ENCODE measurements at places on chromosomes 11 and 22.

DNA sequence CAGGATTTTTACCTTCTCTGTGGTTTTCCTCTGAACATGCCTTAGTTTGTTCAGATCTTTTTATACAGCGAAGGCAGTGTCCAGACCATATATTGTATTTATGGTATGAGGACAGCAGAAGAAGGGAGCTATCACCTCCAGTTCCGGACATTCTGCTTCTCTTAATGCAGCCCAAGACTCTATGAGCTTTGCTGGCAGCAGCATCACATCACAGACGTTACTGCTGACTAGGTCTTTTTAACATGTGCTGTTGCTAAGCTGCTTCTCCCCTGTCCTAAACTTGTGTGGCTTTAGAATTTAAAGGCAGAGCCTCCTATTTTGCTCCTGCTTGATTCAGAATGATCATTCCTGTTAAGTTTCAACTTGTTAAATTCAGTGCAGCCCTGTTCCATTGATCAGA is 13.4 kb downstream of the MICAL2 start:
- DNase-seq, result no peak

- DNase-seq, result no peak
Observed at GRCh38 chr11:127994736-127995135, 592.6 kb downstream of the ETS1 start.

- DNase-seq, result no peak
Observed at GRCh38 chr11:64076758-64077157, 41.0 kb downstream of the FLRT1 start.

DNA sequence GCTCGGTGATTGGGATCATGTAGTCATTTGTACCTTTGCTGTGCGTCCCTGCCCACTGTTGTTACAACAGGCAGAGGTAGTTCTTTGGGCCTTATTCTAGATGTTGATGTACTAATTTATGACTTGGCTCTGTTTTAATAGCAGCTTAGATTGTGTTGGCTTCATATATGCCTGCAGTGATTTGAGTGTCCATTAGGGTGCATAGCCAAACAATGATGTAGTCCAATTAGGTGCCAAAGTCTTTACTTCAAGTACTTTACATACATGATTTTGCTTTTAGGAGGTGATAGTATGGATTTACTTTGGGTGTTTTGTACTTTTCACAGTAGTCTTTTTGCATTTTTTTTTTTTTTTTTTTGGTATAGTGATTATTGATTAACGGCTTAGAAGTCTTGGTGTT is 46.4 kb downstream of the PPP6R3 start:
- DNase-seq, result peak; percentile 45

GRCh38 chr11:45655012-45655283 is 10.5 kb downstream of the CHST1 start:
- DNase-seq, result no peak

DNA sequence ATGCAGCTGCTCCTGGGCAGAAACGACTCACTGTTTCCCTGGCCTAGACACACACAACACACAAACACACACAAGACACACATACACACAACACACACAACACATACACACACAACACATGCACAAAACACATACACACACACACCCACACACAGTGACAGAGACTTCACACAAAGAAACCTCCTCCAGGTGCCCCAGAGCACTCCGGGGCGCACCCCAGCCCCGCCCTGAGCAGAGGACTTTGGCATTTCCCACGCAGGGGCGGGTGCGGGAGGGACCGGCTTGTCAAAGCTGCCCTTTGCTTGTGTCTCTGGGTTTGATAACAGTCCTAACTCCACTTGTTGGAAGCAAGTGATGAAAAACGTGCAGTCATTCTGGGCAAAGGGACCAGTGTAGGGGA is 6.5 kb downstream of the APOBEC3A start:
- DNase-seq, result no peak

GRCh38 chr11:44177905-44178304 is 82.4 kb downstream of the EXT2 start:
- no peak for DNase-seq

DNA sequence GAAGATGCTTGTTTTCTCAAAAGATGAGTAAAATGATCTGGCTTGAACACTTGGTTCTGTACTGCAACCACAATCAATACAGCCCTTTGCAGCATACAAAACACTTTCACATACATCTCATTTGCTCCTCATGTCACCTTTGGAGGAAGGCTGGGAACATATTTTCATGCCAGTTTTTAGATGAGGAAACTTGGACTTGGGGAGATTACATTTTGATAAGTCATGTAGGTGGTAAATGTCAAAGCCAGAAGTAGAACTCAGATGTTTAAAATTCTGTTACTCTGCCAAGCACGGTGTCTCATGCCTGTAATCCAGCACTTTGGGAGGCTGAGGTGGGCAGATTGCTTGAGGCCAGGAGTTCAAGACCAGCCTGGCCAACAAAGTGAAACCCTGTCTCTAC is 121.8 kb downstream of the MICAL2 start:
- DNase-seq, result no peak

GRCh38 chr11:93209466-93209865 is 11.7 kb upstream of the SLC36A4 start:
- DNase-seq, result no peak

GRCh38 chr11:86275493-86276370 is 26.3 kb upstream of the HIKESHI start:
- no peak for DNase-seq

GRCh38 chr11:121237686-121238658 is 54.6 kb upstream of the SC5D start:
- no peak for DNase-seq

- DNase-seq, result no peak
Observed at GRCh38 chr11:118201966-118202365, 22.8 kb downstream of the JAML start.

DNA sequence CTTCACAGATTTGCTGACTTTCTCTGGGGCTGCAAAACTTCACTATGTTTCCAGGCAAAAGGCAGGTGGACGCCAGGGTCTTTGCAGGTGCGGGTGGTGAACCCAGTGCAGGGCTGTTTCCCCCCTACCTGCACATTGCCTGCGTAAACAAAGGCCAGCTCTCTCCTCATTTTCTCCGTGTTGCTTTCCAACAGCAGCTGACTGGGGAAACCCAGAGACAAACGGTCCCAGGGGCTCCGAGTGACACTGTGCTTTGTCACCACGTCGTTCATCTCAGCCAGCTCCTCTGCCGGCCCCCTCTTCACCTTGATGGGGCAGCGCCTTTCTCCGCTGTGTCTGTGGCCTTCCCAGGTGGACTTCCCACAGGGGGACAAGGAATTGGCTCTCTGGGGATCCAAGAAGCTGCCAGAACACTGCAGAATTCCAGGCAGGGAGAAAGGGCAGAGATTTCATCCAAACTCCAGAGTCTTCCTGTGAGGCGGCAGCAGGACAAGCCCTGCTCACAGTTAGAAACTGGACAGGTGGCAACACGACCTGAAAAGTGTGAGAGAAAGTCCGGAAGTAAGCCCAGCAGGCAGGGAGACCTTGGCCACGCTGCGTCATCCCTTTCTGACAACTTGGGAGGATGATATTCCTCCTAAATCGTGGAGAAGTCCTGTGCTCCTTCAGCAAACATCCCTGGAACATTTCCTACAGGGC is 1493.7 kb downstream of the TBC1D22A start:
- DNase-seq, result no peak

DNA sequence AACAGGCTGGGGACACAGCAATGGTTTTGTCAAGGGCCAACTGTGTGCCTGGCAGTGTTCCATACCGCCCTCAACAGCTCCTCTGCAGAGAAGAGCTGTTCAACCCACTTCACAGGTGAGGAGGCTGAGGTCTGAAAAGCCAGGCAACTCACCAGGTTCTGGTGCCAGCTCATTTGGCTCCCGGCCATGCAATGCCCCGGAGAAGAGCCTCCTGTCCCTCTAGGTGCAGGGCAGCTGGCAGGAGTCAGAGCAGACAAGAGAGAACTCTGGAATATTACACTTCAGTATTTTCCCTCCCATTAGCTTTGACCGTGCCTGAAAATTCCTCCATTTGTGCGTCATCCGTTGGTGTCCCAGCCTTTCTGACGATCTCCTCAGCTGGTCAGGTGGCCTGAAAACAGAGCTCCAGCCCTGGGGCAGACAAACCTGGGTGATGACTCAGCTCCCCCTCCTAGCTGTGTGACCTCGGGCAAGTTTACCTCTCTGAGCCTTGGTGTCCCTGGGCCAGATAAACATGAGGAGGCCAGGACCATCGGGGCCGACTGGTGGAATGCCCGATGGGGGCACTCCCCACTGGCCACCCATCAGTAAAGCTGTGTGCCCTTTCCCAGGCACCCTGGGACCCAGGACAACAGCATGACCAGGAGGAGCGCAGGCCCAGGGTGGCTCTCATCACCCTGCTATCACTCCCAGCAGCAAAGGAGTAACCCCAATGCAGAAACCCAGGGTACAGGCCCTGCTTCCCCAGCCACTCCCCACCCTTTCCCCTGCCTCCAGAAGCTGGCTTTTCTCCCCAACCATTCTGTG is 9.6 kb upstream of the C1QTNF6 start:
- DNase-seq, result no peak

DNA sequence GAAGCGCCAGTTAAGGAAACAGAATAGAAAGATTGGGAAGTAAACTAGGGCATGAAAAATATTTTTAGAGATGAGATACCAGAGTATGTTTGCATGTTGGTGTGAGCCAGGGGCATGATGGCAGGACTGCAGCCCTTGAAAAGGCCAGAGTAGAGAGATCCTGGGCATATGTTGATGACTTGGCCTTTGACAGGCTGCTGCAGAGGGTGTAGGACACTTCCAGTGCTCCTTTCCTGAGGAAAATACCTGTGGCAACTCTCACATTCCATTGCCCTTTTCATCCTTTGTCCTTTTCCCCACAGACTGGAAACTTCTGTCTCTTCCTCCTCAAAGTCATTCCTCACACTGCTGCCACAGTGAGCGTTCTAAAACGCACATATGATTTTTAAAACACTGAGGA is 150.7 kb upstream of the CCDC90B start:
- no peak for DNase-seq

DNA sequence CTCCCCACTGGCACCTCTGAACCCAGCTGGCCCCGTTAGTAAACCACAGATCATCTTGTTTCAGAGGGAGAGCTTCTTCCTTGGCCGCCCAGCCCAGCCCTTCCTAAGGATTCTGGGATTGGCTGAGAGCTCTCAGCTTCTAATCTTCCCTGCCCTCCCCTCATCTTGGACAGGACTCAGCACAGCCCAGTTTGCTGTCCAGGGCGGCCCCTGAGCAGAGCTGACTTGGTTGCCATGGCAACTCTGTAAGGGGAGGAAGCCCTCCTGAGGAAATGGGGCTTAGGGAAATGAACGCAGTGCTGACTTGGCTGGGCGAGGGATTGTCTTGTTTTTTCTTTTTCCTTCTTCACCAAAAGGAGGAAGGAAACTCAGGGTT is 4.6 kb downstream of the APOL4 start:
- DNase-seq, result no peak

DNA sequence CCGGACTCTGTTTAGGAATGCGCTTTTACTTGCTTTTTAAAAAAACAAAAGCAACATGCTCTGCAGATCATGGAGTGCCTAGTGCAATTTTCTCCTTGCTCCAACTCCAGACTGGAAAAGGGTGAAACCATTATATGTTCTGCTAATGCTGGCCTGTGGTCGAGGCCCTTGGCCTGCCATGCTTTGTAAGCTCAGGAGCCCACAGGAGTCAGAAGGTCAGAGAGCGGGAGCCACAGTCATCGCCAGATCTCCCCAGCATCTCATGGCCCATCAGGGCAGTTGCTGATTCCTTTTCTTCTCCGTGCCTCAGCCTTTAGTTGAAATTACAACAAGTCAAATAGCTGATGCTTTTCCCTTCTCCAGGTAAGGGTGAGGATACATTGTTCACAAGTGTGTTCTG is 80.3 kb downstream of the DDIAS start:
- DNase-seq, result no peak

DNA sequence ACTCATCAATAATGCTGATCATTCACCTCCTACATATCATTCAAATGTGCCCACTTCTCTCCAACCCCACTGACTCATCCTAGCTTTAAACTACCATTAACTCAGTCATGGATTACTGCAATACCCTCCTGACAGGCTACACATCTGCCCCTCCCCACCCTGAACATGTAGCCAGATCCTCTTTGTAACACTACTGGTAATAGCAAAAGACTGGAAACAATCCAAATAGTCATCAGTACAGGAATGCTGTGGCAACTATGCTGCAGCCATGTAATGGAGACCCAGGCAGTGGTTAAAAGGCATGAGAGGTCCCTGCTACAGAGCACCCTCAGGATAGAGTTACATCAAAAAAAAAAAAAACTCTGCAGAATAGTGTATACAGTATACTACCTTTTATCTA is 16.6 kb downstream of the SLC43A3 start:
- DNase-seq, result no peak

DNA sequence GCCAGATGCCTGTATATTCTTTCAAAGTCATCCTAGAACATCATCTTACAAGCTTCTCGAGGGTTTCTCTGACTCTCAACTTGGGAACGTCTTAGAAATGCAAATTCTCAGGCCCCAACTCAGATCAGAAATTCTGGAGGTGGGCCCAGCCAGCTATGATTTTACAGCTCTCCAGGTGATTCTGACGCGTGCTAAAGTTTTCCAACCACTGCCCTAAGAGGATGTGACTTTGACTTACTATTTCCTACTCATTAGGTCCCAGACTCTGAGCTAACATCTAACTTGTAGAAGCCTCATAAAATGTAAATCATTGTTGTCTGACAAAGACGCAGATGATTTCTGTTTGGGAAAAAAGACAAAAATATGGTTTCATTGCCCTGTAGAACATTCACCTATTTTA is 61.1 kb downstream of the IRAG1 start:
- DNase-seq, result no peak

- DNase-seq, result no peak
Observed at GRCh38 chr11:17724020-17724908, 4.9 kb downstream of the MYOD1 start.

- peak; percentile 21 for DNase-seq
Observed at GRCh38 chr11:77467233-77467632, 6.7 kb downstream of the PAK1 start.

DNA sequence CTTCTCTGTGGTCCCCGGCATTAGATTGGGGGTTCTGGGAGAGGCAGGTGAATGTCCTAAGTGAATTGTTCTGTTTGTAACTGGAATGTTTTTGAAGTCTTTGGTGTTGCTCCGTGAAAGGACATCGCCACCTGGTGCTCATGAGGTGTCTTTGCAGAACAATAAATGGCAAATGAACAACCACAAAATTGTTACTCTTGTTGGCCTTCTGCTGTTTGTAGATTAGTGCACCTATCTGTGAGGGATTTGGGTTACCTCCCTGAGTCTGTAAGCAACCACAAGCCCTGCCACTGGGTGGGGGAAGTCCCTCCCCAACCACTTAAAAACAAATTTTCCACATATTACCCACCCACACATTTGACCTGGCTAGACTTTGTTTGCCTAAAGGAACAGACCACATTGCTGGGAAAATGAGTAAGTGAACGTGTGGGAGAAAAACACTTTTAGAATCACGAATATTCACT is 4.7 kb downstream of the MPEG1 start:
- DNase-seq, result peak; percentile 74

DNA sequence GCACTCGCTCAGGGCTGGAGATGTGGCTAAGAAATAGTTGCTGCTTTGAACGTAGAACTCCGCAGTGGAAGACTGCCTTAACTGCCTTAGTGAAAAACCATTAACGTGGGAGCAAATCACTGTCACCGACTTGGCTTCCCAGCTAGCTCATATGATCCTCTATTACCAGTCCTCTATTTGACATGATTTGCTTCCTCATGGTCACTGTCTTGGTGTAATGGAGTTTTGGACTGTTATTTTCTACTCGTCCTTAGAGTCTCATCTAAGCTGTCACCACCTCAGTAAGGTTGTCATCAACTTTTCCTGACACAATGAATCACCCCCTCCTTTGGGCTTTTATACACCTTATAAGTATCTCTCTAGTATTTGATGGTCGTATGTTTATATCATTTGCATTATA is 167.1 kb upstream of the NARS2 start:
- DNase-seq, result no peak

All from RKO (cell line).